Activated CD4-positive, alpha-beta T cell treated with anti-CD3 and anti-CD28 coated beads for 36 hours (primary cell): ENCODE measurements at places on chromosomes 3 and 15. TPM values are rescaled to one million over a fixed set of nuclear protein-coding genes. Genes with fewer than 3 reads are reported as not detected.

Gene AP3S2
- 12.4 TPM for total RNA-seq

Gene DPPA2
- not detected for total RNA-seq

Gene CADPS
- total RNA-seq = not detected

Gene COL6A5
- not detected for total RNA-seq

Gene SERINC4
- total RNA-seq = 0.42 TPM

Gene WNT5A
- total RNA-seq = not detected

Gene GHSR
- total RNA-seq = not detected

Gene GOLGA8J
- total RNA-seq = 0.16 TPM

Gene LRRC49
- 0.62 TPM for total RNA-seq

Gene MESP1
- total RNA-seq = 4.6 TPM

Gene QTRT2
- total RNA-seq = 31.3 TPM

Gene ZNF502
- total RNA-seq = 1.8 TPM

Gene SMCO1
- total RNA-seq = not detected

Gene ST6GAL1
- total RNA-seq = 86.6 TPM

Gene EOMES
- total RNA-seq = 0.25 TPM
